NCI-H1092 treated with DMSO at 0.1 percent for 48 hours (cell line): ENCODE measurements at places on chromosomes 2 and 18.

DNA sequence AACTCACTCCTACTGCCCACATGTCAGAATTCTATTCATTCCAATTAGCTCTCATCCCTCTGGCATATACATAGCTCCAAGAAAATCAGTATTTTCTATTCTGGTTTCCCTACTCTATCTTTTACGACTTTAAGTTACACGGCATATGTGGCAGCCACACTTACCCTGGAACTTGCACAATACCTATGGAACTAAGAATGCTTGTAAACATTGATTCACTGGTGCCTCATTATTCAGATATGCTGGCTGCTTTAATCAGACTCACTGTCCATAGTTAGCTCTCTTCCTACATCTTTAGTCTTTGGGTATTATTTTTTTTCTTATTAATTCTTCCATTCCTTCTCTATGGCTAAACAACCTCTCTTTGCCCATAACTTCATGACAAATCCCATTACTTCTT is 1519.9 kb upstream of the ACVR2A start:
- no peak for DNase-seq

GRCh38 chr2:204776781-204777559 is 231.7 kb downstream of the PARD3B start:
- DNase-seq: no peak

GRCh38 chr18:7671105-7671504 is 104.0 kb downstream of the PTPRM start:
- DNase-seq: no peak

GRCh38 chr2:226325526-226325925 is 474.1 kb downstream of the IRS1 start:
- no peak for DNase-seq

DNA sequence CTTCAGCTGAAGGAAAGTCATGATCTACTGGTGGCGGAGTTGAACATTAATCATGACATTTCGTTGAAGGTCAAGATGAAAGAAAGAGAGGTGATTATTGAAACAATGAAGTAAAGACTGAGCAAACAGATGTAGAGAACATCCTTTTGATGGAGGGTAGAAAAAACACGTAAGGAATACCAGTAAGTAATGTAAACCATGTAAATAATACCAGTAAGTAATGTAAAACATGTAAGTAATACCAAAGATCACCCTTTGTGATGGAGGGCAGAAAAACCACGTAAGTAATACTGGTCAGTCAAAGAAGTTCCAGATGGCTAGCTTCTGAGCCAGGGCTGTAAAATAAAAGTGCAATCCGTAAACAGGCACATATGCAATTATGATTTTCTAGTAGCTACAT is 1387.7 kb downstream of the SUCLG1 start:
- no peak for DNase-seq

DNA sequence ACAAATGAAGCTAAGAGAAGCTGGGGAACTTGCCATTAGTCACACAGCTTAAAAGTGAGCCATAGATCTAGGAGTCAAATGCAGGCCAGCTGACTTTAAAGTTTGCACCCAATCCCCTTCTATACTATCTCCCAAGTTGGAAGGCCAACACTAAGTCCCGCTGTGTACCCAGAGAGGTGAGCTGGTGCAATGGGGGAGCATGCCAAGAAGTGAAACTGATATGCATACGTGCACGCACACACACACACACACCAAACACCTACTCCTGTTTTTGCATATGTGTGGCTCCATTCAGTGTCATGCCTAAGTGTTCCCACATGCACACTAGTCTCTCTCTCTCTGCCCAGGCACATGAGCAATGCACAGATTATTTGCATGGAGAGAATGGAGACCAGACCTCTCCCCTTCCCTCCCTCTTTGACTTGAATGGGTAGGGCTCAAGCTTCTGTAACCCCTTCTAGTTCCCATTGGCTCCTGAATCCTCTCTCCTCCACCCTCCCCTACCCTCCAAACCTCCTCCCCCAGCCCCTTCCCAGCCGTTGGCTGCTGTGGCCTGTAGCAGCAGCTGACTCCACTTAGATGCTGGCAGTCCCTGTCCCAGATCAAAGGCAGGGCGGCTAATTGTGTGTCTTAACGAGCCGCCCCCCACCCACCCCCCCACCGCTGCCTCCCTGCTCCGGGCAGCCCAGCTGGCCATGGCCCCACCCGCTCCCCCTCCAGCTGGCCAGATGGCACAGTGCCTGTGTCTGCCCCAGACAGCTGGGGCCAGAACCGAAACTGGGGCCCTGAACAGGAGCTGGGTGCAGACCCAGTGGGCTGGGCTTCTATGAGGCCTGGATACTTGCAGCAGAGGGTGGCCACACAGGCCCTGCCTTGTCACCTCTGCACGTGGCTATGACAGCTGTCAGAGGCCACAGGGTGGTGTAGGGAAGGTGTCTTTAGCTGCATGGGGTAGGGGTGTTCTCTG is 5.6 kb downstream of the WNT10A start:
- peak; percentile 49 for DNase-seq

- DNase-seq: no peak
Observed at GRCh38 chr2:23209059-23209458, 175.9 kb upstream of the KLHL29 start.

DNA sequence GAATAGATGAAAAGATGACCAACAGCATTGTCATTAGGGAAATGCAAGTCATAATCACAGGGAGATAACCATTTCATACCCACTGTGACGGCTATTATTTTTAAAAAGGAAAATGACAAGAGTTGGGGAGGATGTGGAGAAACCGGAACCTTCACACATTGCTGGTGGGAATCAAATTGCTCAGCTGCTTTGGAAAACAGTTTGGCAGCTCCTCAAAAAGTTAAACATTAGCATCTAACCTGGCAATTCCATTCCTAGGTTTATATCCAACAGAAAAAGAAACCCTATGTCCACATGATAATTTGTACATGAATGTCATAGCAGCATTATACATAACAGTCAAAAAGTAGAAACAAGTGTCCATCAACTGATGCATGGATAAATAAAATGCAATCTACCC is 58.2 kb downstream of the KCNG3 start:
- no peak for DNase-seq

GRCh38 chr2:37569986-37570679 is 101.3 kb downstream of the CDC42EP3 start:
- no peak for DNase-seq

- no peak for DNase-seq
Observed at GRCh38 chr18:72539901-72540300, 4.2 kb downstream of the CBLN2 start.

- no peak for DNase-seq
Observed at GRCh38 chr2:44247924-44248323, 27.4 kb upstream of the SLC3A1 start.

- DNase-seq: no peak
Observed at GRCh38 chr2:52405980-52406379, 1361.6 kb upstream of the CHAC2 start.

GRCh38 chr2:156589381-156590079 is 153.4 kb downstream of the GPD2 start:
- DNase-seq: peak; percentile 7

DNA sequence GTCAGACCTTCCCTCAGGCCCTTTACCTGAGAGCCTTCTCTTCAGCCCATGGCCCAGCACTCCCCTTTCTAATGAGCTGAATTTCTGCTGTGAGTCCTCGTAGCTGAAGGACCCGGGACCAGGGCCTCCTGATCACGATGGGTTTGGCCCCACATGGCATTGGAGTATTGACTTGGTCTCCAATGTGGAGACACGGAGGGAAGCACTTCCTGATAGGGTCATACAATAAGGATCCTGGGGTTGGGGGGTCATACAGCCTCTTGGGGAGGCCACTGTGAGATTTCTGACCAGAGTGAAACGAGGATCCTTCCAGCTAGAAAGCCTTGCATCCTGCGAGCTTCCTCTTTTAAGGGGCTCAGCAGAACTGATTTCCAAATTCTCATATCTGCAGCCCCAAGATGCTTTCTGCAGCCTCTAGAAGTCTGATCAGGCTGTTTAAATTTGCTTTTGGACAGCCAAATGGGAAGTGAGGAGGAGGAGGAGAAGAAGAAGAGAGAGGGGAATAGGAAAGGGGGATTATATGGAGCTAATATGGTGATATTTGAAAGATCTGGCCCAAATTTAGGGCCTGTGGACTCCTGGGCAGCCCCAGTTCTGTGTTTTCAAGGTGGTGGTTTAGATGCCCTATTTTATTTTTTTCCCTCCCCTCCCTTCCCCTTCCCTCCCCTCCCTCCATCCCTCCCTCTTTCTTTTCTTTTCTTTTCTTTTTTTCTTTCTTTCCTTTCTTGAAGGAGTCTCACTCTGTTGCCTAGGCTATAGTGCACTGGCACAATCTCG is 38.9 kb downstream of the RHOB start:
- DNase-seq: no peak

DNA sequence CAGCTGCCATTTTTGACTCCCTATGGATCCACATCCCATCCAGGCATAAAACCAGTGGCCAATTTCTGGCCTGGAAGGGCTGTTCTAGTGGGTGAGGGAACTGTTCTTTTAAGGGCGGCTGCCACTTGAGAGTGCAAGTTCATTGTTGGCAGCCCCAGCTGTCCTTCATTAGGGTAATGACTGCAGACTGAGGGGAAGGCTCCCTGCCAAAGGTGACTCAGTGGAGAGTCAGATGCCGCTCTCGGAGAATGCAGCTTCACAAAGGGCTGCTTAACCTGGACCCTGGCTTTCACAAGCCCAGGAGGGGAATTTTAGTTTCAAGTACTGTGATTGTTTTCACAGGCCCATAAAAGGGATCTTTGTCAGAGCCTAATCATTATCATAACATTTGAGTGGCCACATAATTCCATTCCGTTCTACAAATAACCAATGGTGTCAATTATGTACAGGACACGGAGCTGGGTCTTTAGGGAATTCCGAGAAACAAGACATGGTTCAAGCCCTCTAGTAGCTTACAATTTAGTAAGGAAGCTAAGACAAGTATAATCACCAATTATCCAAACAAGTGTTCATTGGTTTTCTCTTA is 235.7 kb downstream of the CDCA7 start:
- peak; percentile 97 for DNase-seq

DNA sequence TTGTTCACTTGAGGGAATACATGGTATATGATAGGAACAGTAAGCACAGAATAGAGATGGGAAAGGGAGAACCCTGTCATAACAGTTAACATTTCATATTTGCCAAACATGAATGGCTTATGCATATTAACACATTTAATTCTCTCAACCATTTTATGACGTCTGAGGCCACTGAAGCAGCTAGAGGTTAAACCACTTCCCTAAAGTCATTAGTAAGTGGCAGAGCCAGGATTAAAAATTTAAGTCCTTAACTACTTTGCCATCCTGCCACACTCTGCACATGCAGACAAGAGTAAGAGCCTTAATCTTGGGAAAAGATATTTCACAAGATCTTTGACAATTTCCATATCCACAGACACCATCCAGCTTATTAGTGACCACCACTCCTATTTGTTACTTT is 2.1 kb downstream of the LIPT1 start:
- no peak for DNase-seq

DNA sequence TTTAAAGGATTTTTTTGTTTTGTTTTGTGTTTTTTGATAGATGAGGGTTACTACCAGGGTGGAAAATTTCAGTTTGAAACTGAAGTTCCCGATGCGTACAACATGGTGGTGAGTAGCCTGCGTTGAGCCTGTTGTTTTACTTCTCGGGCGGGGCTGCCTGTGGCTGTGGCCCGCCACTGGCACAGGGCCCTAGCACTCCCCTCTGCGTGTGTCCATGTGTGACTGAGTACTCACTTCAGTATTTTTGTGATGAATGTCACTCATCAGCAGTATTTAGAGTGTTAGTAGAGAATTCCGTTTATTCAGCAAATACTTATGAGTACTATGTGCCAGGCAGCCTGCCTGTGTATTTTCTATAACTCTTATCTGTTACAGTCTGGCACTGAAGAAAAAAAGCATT is 44.3 kb upstream of the SCLY start:
- peak; percentile 9 for DNase-seq

DNA sequence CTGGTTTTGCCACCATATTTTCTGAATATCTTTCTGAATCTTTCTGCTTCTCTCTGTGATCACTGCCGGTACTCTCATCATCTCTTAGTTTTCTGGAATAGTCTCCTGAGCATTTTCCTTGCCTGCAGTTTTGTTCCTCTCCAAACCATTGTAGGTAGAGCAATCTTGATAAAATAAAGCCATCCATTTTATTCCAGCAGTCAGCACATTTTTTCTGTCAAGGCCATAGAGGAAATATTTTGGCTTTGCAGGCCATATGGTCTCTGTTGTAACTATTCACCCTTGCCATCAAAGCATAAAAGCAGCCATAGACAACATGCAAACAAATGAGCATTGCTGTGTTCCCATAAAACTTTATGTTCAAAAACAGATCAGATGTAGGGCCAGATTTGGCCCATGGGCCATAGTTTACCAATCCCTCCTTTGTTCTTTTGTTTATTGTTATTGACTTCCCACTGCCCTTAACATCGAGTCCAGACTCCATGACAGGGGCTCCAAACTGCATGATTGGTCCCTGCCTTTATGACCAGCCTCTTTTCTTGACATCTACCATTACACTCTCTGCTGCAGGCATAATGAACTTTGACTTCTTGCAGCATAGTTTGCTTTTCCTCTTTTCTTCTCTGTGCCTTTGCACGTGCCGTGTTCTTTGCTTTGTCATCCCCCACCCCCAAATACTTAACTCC is 29.8 kb downstream of the TMEM87B start:
- no peak for DNase-seq

- no peak for DNase-seq
Observed at GRCh38 chr18:34627137-34627920, 82.8 kb upstream of the DTNA start.

DNA sequence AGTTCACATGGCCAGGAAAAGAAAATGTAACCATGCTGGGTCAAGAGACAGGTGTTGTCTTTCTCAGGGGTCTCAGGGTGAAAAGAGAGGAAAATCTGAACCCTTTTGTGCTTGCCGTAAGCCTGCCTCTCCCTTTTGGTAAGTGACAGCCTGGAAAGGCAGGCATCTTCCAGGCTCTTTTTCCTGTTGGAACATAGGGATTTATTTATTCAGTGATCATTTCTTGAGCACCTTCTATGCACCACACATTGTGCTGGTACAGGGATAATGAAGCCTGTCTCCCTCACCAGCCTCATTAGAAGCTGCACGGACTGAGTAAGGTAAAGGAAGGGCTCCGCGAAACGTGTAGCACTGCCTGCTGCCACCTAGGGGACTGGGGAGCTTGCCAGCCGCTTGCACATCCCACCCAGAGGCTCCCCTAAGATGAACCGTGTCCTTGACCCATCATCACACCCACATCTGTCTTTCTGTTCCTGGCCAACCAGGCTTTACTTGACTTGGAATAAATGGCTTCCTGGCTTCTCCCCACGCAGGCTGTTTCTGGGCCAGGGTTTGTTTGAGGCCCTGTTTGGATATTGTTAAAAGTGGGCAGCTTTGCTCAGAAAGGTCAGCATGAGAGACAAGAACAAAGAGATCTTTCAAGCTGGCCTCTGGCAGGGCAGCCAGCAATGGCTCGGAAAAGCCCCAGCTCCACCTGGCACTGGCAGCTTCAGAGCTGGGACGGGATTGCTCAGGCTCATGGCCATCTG is 73.3 kb upstream of the MCFD2 start:
- DNase-seq: peak; percentile 28

DNA sequence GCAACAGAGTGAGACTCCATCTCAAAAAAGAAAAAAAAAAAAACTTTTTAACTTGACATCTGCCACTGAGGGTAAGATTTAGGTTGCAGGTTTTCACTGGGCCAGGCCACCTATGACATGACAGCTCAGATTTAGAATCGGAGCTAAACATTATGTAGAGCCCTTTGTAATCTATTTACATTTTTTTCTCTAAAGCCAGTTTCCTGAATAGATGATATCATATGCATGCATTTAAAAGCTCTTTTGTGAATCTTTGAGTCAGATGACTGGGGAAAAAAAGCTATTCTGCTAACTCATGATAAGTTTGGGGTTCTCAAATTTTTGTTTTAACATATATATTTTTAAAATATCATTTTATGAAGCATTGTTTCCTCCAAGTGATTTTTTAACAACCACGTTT is 21.3 kb downstream of the PRKAG3 start:
- no peak for DNase-seq
